Calu3 (cell line): ENCODE measurements at places on chromosomes 5 and 9. TPM values are rescaled to one million over a fixed set of nuclear protein-coding genes. Genes with fewer than 3 reads are reported as not detected.

DNA sequence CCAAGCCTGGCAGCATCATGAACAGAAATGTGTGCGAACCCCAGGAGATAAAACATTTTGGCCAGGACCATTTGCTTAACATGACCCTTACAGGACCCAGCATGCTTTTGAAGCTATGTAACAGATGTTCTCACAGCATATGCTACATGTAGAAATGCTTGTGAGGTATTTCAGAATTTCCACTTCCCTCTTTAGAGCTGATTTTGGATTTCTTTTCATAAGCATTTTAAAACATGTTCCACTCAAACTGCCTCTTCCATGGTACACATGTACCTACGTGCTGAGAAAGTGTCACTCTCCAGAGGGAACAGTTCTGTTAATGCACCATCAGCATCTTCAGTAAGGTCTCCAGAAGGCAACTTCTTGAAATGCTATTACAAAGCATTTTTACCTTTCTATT is 15.7 kb upstream of the TSSK1B start:
- H3K27ac ChIP-seq, result no peak overlapping the region
- DNase-seq, result no peak
- H3K4me1 ChIP-seq, result no peaks in the 10 kb centered on the region
- no peaks in the 10 kb centered on the region for H3K36me3 ChIP-seq
- H3K4me3 ChIP-seq, result no peak overlapping the region

- H3K27me3 ChIP-seq, result peaks cover 44% of the 10 kb centered on the region
- no peaks in the 10 kb centered on the region for H3K36me3 ChIP-seq
- no peak overlapping the region for H3K4me3 ChIP-seq
- no peak overlapping the region for H3K27ac ChIP-seq
- H3K4me1 ChIP-seq, result no peaks in the 10 kb centered on the region
These were observed 33.0 kb downstream of the KIF4B start for GRCh38 chr5:155046591-155046990.

The PCDHGA12 gene
- 2.1 and 2.9 TPM in 2 replicates for total RNA-seq

The HMMR gene
- total RNA-seq, result 52.7 and 54.3 TPM in 2 replicates

The MYOT gene
- total RNA-seq, result not detected in 2 replicates

DNA sequence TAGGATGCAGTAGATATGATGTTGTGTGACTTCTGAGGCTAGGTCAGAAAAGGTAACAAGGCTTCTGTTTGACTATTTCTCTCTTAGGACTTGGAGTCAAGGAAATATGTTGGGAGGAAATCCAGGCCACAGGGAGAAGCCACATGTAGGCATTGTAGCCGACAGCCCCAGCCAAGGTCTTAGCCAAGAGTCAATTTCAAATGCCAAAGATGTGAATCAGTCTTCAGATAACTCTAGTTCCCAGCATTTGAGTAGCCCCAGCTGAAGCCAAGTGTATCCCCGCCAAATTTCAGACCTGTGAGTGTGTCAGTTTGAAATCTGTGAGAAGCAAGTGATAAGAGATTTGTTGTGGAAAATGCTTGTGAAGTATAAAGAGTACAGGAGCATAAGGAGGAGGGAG is 38.1 kb upstream of the ISL1 start:
- no peak overlapping the region for H3K4me3 ChIP-seq
- H3K4me1 ChIP-seq, result peaks cover 23% of the 10 kb centered on the region
- H3K36me3 ChIP-seq, result no peaks in the 10 kb centered on the region
- no peaks in the 10 kb centered on the region for H3K27me3 ChIP-seq
- H3K27ac ChIP-seq, result no peak overlapping the region
- DNase-seq, result no peak

DNA sequence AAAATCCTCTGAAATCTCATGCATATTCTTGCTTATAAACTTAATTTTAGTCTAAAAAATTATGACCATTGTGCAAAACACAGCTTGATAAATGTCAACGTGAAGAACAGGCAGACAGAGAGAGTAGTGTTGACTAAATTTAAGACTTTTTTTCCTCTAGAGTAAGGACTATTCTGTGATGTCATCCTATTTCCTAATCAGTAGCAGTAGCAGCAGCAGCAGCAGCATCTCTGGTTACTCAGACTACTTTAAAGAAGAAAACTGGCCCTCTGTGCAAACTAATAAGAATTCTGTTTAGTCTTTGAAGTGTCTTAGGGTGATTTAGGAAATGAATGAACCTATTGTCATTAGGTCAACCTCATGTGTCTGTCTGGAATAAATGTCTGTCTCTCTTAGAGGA is 403.0 kb downstream of the HINT1 start:
- no peaks in the 10 kb centered on the region for H3K27me3 ChIP-seq
- no peak overlapping the region for H3K4me3 ChIP-seq
- DNase-seq, result no peak

GRCh38 chr9:133023117-133023890 is 7.5 kb upstream of the GTF3C5 start:
- H3K4me1 ChIP-seq, result no peaks in the 10 kb centered on the region
- H3K27me3 ChIP-seq, result no peaks in the 10 kb centered on the region
- no peak for DNase-seq
- no peak overlapping the region for H3K27ac ChIP-seq

- no peak for DNase-seq
- no peak overlapping the region for H3K27ac ChIP-seq
- H3K36me3 ChIP-seq, result no peaks in the 10 kb centered on the region
- H3K4me1 ChIP-seq, result no peaks in the 10 kb centered on the region
- no peak overlapping the region for H3K4me3 ChIP-seq
These were observed 344.1 kb downstream of the PLK2 start for GRCh38 chr5:58115811-58116210.

GRCh38 chr9:20426019-20426418 is 196.3 kb downstream of the MLLT3 start:
- H3K4me1 ChIP-seq, result no peaks in the 10 kb centered on the region
- no peaks in the 10 kb centered on the region for H3K36me3 ChIP-seq
- no peak overlapping the region for H3K27ac ChIP-seq

DNA sequence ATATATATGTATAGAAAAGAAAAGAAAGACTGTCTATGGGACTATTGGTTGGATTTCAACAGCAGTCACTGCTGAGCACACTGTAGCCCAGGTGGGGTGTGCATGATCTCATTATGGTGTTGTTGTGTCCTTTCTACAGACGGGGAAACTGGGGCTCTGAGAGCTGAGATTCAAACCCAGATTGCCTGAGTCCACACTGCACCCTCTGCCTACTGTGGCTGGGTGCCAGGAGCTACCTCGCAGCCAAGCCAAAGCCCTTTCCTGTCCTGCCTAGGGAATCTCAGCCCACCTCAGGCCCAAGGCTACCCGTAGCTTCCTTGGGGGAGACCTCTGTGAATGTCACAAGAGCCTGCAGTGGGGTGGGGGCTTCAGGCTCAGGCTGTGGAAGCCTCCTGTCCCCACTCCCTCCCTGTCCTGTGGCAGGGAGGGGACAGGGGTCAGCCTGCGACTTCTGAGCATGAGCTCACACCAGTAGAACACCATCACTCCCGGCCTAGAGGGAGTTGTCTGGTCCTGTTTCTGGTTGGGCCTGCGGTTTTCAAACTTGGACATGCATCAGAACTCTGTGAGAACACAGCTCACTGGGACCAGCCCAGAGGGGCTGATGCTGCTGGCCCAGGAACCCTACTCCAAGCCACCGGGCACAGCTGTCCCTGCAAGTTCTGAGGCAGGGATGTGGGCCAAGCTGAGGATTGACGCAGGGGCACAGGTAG is 7.9 kb upstream of the NINJ1 start:
- no peak overlapping the region for H3K27ac ChIP-seq
- H3K36me3 ChIP-seq, result no peaks in the 10 kb centered on the region
- no peaks in the 10 kb centered on the region for H3K27me3 ChIP-seq
- DNase-seq, result no peak
- peaks cover 7% of the 10 kb centered on the region for H3K4me1 ChIP-seq

DNA sequence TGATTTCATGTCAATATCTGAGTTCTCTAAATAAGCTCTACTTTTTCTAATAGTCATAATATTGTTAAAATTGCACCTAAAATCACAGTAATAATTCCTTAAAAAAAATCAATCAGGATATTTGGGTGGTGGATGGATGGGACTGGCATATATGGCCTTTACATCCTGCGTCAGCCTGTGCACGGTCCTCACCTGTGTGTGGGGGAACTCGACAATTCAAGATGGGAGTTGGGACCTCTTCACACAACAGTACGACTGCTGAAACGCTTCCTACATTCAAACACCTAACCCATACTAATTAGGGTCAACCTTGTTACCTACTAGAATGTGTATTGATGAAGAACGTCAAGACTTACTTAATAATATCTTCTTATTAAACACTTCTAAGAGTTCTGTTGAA is 90.5 kb downstream of the OSMR start:
- no peaks in the 10 kb centered on the region for H3K4me1 ChIP-seq
- H3K4me3 ChIP-seq, result no peak overlapping the region
- no peak overlapping the region for H3K27ac ChIP-seq
- no peaks in the 10 kb centered on the region for H3K27me3 ChIP-seq

GRCh38 chr5:82106756-82107155 is 134.9 kb downstream of the ATG10 start:
- no peak overlapping the region for H3K27ac ChIP-seq
- no peak for DNase-seq
- H3K36me3 ChIP-seq, result no peaks in the 10 kb centered on the region
- no peak overlapping the region for H3K4me3 ChIP-seq

The GLDC gene
- total RNA-seq, result 5.1 and 8.0 TPM in 2 replicates

DNA sequence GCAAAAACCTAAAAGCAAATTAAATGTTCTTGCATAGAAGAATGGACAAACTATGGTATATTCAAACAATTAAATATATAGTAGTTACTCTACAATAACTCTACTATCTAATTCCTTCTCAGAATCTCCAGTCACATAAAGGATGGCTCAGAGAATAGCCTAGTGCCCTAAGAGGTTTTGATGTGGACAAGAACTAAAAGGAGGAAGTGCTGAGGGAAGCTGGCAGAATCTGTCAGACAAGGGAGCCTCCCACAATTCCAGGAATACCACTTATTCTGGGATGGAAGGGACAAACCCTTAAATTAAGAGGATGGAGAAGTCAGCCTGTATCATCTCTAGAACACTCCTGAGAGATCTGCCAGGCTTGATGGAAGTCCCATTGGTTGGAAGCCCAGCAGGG is 30.4 kb downstream of the TNFSF8 start:
- no peak overlapping the region for H3K27ac ChIP-seq
- no peak for DNase-seq
- peaks cover 28% of the 10 kb centered on the region for H3K4me1 ChIP-seq
- H3K4me3 ChIP-seq, result no peak overlapping the region

- no peak overlapping the region for H3K27ac ChIP-seq
- no peak for DNase-seq
- no peaks in the 10 kb centered on the region for H3K27me3 ChIP-seq
- no peak overlapping the region for H3K4me3 ChIP-seq
- no peaks in the 10 kb centered on the region for H3K4me1 ChIP-seq
These were observed 142.1 kb downstream of the AGTPBP1 start for GRCh38 chr9:85599540-85600105.

The CXXC5 gene
- 64.1 and 69.1 TPM in 2 replicates for total RNA-seq

The DUSP1 gene
- 38.1 and 50.5 TPM in 2 replicates for total RNA-seq

The PAPPA gene
- total RNA-seq, result not detected in 2 replicates

DNA sequence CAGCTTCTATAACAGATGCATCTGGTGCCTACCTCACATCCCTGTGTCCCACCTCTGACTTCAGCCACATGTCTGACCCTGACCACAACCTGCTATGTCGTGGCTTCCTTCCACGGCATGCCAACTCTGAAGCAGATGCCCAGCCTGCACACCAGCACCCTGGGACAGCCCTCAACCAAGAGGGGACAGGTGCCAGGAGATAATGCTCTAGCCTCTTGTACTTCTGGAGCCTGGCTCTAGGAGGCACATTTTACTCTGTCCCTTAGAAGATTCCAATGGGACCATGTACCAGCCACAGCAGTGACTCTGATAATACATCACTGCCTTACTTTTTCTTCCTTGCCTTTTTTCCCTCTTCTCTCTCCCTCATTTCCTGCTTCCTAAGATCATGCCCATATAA is 51.4 kb downstream of the EBF1 start:
- DNase-seq, result no peak
- peaks cover 76% of the 10 kb centered on the region for H3K27me3 ChIP-seq
- H3K4me3 ChIP-seq, result no peak overlapping the region
- H3K4me1 ChIP-seq, result no peaks in the 10 kb centered on the region

DNA sequence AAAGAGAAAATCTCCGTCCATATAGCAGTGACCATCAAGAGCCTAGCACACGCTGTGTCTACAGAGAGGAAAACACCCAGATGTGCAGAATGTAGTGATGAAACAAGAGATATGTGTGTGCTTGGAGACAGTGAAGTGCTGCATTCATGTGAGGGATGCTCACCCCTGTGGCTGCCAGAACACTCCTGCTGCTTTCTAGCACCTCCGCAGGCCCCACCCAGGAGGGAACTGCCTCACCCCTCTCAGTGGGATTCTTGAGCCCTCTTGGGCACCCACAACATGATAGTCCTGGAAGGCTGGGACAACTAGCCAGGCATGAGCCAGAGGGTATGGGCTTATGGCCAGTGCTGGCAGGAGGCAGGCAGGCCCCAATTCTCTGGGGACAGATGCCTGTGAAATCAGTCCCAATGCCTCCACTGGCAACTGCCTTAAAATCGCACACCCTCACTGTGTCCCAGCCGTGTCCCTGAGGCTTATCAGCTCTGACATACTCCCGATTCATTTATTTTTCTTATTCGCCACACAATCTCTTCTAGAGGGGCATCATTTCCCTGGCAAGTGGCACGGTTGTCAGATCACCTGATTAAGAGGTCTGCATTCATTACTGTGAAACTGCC is 73.2 kb upstream of the FSTL4 start:
- no peak overlapping the region for H3K4me3 ChIP-seq
- H3K4me1 ChIP-seq, result no peaks in the 10 kb centered on the region
- DNase-seq, result no peak
- H3K36me3 ChIP-seq, result no peaks in the 10 kb centered on the region
- H3K27ac ChIP-seq, result no peak overlapping the region

GRCh38 chr9:106529616-106530015 is 333.4 kb upstream of the ZNF462 start:
- H3K36me3 ChIP-seq, result no peaks in the 10 kb centered on the region
- H3K27me3 ChIP-seq, result no peaks in the 10 kb centered on the region
- no peak overlapping the region for H3K27ac ChIP-seq

- peaks cover 28% of the 10 kb centered on the region for H3K27me3 ChIP-seq
- DNase-seq, result no peak
- H3K36me3 ChIP-seq, result no peaks in the 10 kb centered on the region
- H3K4me3 ChIP-seq, result no peak overlapping the region
- no peak overlapping the region for H3K27ac ChIP-seq
- no peaks in the 10 kb centered on the region for H3K4me1 ChIP-seq
These were observed 33.9 kb upstream of the FOXB2 start for GRCh38 chr9:76985581-76985980.

- no peak overlapping the region for H3K4me3 ChIP-seq
- DNase-seq, result no peak
- no peaks in the 10 kb centered on the region for H3K27me3 ChIP-seq
- no peaks in the 10 kb centered on the region for H3K36me3 ChIP-seq
- H3K27ac ChIP-seq, result no peak overlapping the region
These were observed 518.9 kb downstream of the CTNND2 start for GRCh38 chr5:11385251-11385900.

The IL4 gene
- total RNA-seq, result not detected in 2 replicates

- no peak overlapping the region for H3K4me3 ChIP-seq
- H3K27ac ChIP-seq, result no peak overlapping the region
- no peak for DNase-seq
- H3K36me3 ChIP-seq, result no peaks in the 10 kb centered on the region
- peaks cover 7% of the 10 kb centered on the region for H3K4me1 ChIP-seq
These were observed 145.3 kb downstream of the PLK2 start for GRCh38 chr5:58314356-58315210.
